Left cardiac atrium (tissue), 4 donors: ENCODE measurements at places on chromosomes 1 and 21.

- no peak for DNase-seq
Observed at GRCh38 chr1:158716335-158716734, 4.2 kb downstream of the OR6K3 start.

GRCh38 chr1:180246579-180246978 is 16.5 kb downstream of the LHX4 start:
- no peak for DNase-seq

DNA sequence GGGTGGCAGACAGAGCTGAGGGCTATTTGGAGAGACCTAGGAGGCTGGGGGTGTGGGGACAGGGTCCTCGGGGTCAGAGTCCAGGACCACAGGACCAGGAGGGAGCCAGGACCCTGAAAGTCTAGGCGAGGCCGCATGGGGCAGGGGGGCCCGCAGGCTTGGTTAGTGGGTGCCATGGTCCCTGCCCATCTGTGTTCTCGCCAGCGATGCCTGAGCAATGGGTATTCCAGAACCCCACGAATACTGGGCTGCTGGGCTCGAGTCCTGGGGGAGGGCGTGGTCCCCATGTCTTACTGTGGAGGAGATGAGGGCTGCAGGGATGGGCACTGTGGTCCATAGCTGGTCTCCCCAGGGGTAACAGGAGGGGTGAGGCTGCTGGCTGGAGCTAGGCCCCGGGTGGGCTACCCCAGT is 2.0 kb downstream of the KRTAP10-6 start:
- DNase-seq: no peak

- no peak for DNase-seq
Observed at GRCh38 chr1:220007438-220007837, 38.9 kb downstream of the EPRS1 start.

- DNase-seq: no peak
Observed at GRCh38 chr1:229238231-229238630, 32.7 kb upstream of the RAB4A start.

DNA sequence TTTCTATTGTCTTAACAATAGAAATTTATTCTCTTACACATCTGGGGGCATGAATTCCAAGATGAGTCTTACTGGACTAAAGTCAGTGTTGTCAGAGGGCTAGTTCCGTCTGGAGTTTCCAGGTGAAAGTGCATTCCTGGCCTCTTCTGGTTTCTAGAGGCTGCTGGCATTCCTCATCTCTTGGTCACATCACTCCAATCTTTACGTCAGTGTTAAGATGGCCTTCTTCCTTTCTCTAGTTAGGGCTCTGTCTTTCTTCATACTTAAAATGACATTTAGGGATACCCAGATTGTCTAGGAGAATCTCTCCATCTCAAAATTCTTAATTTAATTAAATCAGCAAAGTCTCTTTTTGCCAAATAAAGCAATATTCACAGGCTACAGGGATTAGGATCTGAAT is 13.3 kb upstream of the PDC start:
- no peak for DNase-seq

GRCh38 chr1:233326811-233327650 is 493 bp upstream of the MAP3K21 start:
- DNase-seq: peak; percentile 85

GRCh38 chr1:55512466-55512865 is 297.3 kb upstream of the USP24 start:
- no peak for DNase-seq

- no peak for DNase-seq
Observed at GRCh38 chr1:223208164-223209076, 65.4 kb upstream of the TLR5 start.

GRCh38 chr1:150281758-150282557 is at the start of gene CIART:
CIART (plus strand) TSS chr1:150282554; CDS start chr1:150283268, 714 bp downstream.
- DNase-seq: peak; percentile 95

DNA sequence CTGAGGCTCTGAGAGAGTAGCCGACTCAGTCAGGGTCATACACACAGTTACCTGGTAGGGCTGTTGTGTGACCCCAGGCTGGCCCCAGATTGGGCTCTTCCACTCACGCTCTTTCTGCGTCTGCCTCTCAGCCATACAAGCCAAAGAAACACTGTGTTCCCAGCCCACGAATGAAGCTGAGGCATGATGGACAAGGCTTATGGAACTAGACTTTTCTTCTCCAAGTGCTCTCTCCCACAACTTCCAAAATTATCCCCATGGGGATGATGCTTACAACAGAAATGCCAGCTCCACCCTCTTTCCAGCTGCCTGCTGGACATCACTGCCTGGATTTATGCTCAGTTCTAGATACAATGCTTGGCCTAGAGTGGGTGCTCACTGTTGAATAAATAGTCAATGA is 102.8 kb upstream of the JUN start:
- no peak for DNase-seq

DNA sequence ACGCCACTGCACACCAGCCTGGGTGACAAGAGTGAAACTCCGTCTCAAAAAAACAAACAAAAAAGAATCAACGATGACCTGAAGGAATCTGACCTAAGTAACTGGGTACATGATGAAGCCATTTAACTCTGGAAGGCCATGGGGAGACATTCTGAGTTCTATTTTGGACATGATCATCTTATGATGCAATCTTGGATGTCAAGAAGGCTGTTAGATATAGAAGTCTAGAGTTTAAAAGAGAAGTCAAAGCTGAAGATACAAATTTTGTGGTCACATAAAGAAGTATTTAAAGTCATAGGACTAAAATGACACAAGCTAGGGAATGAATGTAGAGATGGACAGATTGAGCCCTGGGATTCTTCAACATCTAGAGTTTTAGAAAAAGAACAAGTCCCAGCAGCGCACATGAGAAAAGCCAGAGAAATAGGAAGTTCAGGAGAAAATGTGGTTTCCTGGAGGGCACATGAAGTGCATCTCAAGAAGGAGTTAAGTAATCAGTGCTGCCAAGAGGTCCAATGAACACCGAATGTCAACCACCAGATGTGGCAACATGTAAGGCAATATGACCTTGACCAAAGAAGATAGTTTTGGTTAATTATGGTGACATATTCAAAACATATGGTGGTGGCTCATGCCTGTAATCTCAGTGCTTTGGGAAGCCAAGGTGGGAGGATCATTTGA is 26.8 kb downstream of the ELK4 start:
- no peak for DNase-seq

GRCh38 chr1:19757641-19758040 is 42.1 kb downstream of the TMCO4 start:
- no peak for DNase-seq

DNA sequence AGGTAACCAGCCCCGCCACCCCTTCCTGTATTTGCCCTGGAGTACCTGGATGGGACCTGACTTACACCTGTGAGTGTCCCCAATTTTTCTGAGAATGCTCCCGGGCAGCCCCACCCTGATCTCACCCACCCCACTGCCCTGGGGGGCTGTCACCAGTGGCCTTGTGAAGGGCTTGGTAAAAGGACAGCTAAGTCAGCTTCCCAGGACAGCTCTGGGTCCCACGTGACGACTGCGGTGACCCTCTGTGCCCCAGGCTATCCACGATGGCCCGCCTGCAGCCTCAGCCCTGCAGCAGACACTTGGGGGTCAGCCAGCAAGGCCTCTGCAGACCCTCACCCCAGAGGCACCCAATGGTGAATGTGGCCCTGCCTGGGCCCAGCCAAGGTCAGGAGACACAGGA is 5.6 kb downstream of the SRM start:
- no peak for DNase-seq

DNA sequence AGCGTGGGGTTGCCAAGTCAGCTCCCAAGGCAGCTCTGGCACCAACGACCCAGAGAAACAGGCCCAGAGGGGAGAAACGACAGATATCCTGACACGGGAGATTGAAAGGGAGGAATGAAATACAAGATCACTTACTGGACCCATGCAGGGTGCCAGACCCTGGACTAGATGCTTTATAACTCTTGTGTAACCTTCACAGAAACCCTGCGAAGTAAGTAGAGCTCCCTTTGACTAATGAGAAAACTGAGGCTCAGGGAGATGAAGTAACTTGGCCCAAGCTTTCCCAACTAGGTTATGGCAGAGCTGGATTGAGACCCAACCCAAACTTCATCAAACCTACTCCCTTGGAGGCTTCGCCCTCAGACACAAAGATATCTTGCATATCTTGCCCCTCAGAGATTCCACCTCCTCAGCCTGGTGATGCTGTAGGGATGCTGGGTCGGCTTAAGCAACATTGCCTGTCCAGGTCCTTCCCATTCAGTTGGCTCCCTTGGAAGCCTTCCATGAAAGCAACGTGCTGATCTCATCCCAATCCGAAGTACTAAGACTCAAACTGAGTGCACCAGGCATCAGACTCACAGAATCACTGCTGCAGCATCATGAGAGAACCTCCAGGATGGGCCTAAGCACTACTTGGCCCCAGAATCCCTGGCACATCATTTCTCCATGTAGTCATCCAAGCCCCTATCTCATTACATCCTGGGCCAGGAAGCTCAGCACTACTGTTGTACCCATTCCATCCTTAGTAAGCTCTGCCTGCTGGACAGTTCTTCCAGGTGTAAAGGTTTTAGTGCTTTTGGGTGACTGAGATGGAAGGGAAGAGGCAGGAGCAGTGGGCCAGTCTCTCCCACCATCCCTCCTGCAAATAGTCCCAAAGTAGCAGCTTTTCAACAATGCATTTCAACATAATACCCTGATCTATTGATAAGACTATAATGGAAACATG is 1.1 kb upstream of the IGSF9 start:
- DNase-seq: no peak
